Pancreas (tissue), 10 donors: ENCODE measurements at places on chromosomes 7 and 10.

- no peaks in the 10 kb centered on the region for H3K4me1 ChIP-seq
- H3K27ac ChIP-seq, result no peak overlapping the region
- no peak overlapping the region for H3K4me3 ChIP-seq
- no peak for DNase-seq
Observed at GRCh38 chr10:96025566-96025965, 17.8 kb upstream of the CCNJ start.

DNA sequence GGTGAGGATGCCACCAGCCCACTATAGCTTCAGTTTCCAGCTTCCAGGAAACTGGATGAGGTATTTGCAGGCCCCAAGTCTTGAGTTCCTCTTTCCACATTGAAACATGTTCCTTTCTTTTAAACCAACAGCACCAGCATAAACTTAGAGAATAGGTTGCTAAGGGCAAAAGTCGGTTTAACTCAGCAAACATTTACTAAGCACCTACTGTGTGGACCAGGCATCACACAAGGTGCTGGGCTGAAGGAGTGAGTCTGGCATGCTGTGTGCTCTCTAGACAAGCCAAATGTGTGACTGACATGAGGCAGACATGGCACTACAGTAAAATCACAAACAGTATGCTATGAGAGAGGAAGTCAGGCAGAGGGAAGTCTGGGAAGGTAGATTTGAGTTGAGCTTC, 11.0 kb upstream of the RASSF4 start:
- H3K36me3 ChIP-seq, result no peaks in the 10 kb centered on the region
- peak overlapping the region; percentile 44 for H3K27ac ChIP-seq
- no peak overlapping the region for H3K4me3 ChIP-seq

- H3K4me3 ChIP-seq, result peak overlapping the region; percentile 54
- H3K27me3 ChIP-seq, result no peaks in the 10 kb centered on the region
- no peaks in the 10 kb centered on the region for H3K36me3 ChIP-seq
- no peak overlapping the region for H3K27ac ChIP-seq
- no peak for DNase-seq
Observed at GRCh38 chr7:149873970-149874643, 338 bp downstream of the ATP6V0E2 start.

- H3K36me3 ChIP-seq, result no peaks in the 10 kb centered on the region
- H3K4me1 ChIP-seq, result peaks cover 6% of the 10 kb centered on the region
- no peak overlapping the region for H3K27ac ChIP-seq
- DNase-seq, result no peak
- no peaks in the 10 kb centered on the region for H3K27me3 ChIP-seq
- no peak overlapping the region for H3K4me3 ChIP-seq
Observed at GRCh38 chr10:114084215-114084614, 40.5 kb downstream of the ADRB1 start.

GRCh38 chr7:159019111-159019510, 125.6 kb downstream of the VIPR2 start:
- no peak overlapping the region for H3K4me3 ChIP-seq
- no peaks in the 10 kb centered on the region for H3K27me3 ChIP-seq
- H3K4me1 ChIP-seq, result no peaks in the 10 kb centered on the region
- no peaks in the 10 kb centered on the region for H3K36me3 ChIP-seq
- DNase-seq, result no peak

GRCh38 chr7:100077205-100077604, 4.3 kb downstream of the ZNF3 start:
- H3K27me3 ChIP-seq, result no peaks in the 10 kb centered on the region
- H3K4me3 ChIP-seq, result no peak overlapping the region
- peaks cover 51% of the 10 kb centered on the region for H3K36me3 ChIP-seq
- H3K4me1 ChIP-seq, result peaks cover 13% of the 10 kb centered on the region

GRCh38 chr7:130065500-130066152, 4.7 kb upstream of the KLHDC10 start:
- no peak overlapping the region for H3K27ac ChIP-seq
- H3K27me3 ChIP-seq, result no peaks in the 10 kb centered on the region
- H3K36me3 ChIP-seq, result no peaks in the 10 kb centered on the region
- no peaks in the 10 kb centered on the region for H3K4me1 ChIP-seq
- DNase-seq, result no peak

DNA sequence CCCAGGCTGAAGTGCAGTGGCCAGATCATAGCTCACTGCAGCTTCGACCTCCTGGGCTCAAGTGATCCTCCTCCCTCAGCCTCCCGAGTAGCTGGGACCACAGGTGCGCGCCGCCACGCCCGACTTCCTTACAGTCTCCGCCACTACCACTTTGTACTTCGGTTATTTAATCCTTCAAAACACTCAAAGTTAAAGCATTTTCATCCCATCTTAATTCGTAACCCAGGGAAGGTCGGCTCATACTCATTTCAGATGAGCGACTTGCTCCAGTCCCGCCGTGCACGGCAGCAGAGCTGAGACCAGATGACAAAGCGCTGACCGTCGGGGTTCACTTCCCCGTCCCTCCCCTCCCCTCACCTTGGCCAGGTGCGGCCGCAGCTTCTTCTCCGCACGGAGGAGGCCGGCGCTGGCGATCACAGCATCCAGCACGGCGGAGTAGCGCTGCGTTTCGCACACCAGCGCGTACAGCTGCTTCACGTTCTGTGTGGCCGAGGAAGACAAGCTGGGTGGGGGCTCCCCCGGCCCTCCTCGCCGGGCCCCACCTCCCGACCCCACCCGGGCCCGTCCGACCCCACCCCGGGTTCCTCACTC, 457 bp downstream of the NSUN5 start:
- peaks cover 13% of the 10 kb centered on the region for H3K36me3 ChIP-seq
- H3K4me3 ChIP-seq, result peak overlapping the region; percentile 77
- peaks cover 5% of the 10 kb centered on the region for H3K4me1 ChIP-seq
- peak; percentile 47 for DNase-seq
- no peaks in the 10 kb centered on the region for H3K27me3 ChIP-seq

GRCh38 chr7:95621404-95621803, 25.1 kb upstream of the PDK4 start:
- H3K36me3 ChIP-seq, result no peaks in the 10 kb centered on the region
- no peak overlapping the region for H3K4me3 ChIP-seq
- H3K27me3 ChIP-seq, result no peaks in the 10 kb centered on the region

DNA sequence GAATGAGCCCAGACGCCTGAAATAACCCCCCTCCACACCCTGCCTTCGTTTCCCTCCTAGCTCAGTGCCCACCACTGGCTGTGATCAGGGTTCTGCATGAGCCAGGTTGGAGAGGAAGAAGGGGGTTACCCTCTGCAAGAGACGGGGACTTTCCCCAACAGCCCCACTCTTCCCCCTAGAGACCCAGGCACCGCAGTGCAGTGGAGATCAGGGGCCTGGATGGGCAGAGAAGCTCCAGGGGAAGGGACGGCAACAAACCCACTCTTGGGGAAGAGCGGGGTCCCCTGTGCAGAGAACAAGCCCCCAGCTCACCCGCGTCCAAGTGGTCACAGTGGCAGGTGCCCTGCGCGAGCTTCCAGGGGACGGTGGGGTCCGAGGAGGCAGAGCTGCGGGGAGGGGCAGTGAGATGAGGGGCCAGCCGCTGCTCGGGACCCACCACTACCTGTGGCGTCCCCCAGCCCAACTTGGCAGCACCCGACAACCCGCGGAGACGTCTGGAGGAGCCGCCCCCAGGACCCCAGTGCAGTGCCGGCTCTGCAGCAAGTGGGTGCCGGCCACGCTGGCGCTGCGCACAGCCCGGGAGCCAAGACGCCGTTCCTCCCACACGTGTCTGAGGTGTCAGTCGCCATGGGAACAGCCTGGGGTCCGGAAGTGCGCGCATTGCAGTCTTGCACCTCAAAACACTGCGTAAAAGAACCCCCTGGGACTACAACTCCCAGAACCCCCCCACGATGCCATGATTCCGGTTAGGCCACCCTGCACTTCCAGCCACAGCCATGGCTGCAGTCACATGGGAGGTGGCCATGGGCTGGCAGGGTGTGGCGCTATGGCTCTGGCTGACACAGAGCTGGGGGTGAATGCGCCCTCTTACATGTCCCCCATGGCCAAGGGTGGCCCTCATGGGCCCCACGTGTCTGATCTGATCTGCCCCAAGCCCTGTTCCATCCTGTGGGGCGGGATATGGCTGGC, 45.8 kb upstream of the WIPI2 start:
- no peaks in the 10 kb centered on the region for H3K36me3 ChIP-seq
- no peaks in the 10 kb centered on the region for H3K27me3 ChIP-seq
- H3K4me1 ChIP-seq, result no peaks in the 10 kb centered on the region

GRCh38 chr10:113517165-113517900, 35.5 kb upstream of the HABP2 start:
- H3K4me3 ChIP-seq, result no peak overlapping the region
- DNase-seq, result no peak
- H3K27me3 ChIP-seq, result no peaks in the 10 kb centered on the region
- H3K36me3 ChIP-seq, result no peaks in the 10 kb centered on the region

DNA sequence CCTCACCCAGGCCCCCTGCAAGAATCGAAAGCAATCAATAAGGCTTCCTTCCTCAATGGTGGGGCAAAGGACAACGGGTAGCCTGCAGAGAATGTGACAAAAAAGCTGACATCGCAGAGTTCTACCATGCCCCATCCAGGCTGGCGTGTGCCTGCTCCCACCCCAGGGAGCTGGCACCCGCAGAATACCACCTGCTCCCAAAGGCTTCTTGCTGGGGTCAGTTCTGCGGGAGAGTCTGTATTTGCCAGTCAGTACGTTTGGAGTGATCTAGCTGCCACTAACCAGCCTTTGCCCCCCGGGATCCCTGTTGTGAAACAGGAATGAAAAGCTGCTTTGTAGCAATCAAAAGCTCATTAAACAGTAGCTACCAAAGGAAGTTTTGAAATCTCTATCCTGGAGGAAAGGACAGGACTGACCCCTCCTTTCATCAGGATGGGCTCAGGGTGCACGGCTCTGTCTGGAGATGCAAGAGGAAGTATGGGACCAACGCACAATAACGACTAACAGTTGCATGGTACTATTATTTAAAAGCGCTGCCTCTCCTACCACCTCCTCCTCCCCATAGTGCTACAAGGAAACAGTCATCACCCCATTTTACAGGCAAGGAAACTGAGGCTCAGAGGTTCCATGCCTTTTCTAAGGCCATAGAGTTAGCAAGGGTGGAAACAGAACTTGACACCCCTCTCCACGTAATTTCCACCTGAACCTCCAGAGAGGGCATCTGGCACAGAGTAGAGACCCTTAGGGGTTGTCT, 67.0 kb downstream of the FGFR2 start:
- no peak overlapping the region for H3K4me3 ChIP-seq
- H3K27ac ChIP-seq, result peak overlapping the region; percentile 47
- no peaks in the 10 kb centered on the region for H3K36me3 ChIP-seq
- no peak for DNase-seq
- H3K4me1 ChIP-seq, result no peaks in the 10 kb centered on the region

GRCh38 chr10:73828161-73828560, 16.8 kb upstream of the NDST2 start:
- H3K4me3 ChIP-seq, result no peak overlapping the region
- H3K4me1 ChIP-seq, result no peaks in the 10 kb centered on the region
- no peaks in the 10 kb centered on the region for H3K36me3 ChIP-seq

DNA sequence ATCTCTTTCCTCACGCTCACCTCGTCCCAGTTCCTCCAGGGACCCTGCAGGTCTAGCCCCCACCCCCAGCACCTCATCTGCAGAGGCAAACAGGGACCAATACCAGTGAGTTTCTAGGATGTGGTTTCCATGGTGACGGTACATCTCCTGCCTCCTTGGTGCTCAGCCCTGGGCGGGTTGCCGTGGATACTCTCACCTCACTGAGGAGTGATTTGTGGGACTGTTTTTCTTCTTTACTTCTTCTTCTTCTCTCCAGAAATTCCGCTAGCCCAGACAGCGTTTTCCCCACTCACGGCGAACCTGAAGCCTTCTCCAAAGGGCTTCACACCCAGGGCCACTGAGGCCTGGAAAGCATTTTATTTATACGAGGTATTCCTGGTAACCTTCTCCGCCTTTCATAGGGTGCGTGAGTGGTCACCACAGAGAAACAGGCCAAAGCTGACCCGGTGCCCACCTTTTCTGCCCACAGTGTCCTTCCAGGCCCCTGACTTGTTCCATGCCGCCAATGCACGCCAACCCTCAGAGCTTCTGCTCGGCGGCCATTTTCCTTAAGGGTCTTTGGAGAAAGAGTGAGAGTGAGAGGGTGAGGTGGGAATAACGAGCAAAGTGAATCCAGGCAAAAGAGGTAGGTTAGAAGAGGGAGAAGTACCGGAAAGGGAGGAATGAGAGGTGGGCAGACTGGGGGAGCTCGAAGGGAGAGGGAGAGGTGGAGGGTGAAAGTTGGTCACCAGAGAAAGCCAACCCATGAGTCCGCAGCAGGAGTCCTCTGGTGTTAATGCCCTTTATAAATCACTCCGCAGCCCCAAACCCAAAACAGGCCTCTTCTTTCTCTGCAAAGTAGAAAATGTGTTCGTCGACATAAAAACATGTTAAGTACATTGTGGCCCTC, 15.5 kb downstream of the FAM241B start:
- H3K27ac ChIP-seq, result no peak overlapping the region
- no peaks in the 10 kb centered on the region for H3K4me1 ChIP-seq
- H3K4me3 ChIP-seq, result no peak overlapping the region
- H3K27me3 ChIP-seq, result no peaks in the 10 kb centered on the region

GRCh38 chr10:98293550-98294269, 25.7 kb upstream of the LOXL4 start:
- no peak for DNase-seq
- H3K4me3 ChIP-seq, result no peak overlapping the region
- no peaks in the 10 kb centered on the region for H3K36me3 ChIP-seq
- no peak overlapping the region for H3K27ac ChIP-seq

DNA sequence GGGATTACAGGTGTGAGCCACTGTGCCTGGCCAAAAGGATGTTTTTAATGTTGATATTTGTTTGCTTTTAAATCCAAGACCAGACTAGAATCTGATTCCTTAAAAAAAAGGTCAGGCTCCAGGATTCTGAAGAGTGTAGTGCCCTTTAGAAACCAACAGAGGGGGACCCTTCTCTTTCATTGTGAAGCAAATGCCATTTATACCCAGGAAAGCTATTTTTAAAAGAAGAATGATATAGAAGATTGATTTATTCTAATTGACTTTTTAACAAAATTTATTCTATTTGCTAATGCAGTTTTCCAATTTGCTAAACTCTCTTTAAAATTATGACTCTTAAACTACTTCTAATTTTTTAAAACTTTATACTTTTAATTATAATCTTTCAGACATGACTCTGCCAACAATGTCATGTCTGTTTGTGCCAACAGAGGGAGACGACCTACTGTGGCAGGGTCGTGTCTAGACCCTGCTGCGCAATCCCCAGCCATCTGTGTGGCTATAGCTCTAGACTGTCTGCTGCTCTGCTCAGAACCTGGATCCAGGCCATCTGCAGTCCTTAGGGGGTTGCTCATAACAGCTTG, 201.0 kb upstream of the IMMP2L start:
- H3K36me3 ChIP-seq, result no peaks in the 10 kb centered on the region
- H3K4me1 ChIP-seq, result no peaks in the 10 kb centered on the region
- DNase-seq, result no peak
- H3K27me3 ChIP-seq, result no peaks in the 10 kb centered on the region

- DNase-seq, result no peak
- H3K4me3 ChIP-seq, result no peak overlapping the region
- H3K27me3 ChIP-seq, result no peaks in the 10 kb centered on the region
- no peaks in the 10 kb centered on the region for H3K4me1 ChIP-seq
Observed at GRCh38 chr10:133190225-133190624, 30.2 kb downstream of the KNDC1 start.

GRCh38 chr10:95756041-95756761, at the start of gene ENTPD1:
Gene ENTPD1 (plus strand): TSS chr10:95756163. CDS start chr10:95756240, 77 bp downstream.
- no peaks in the 10 kb centered on the region for H3K27me3 ChIP-seq
- no peaks in the 10 kb centered on the region for H3K36me3 ChIP-seq
- no peak for DNase-seq

- H3K36me3 ChIP-seq, result no peaks in the 10 kb centered on the region
- H3K27me3 ChIP-seq, result no peaks in the 10 kb centered on the region
- no peak overlapping the region for H3K4me3 ChIP-seq
- H3K27ac ChIP-seq, result no peak overlapping the region
Observed at GRCh38 chr7:41916450-41916927, 213.6 kb upstream of the INHBA start.

- no peak overlapping the region for H3K27ac ChIP-seq
- no peaks in the 10 kb centered on the region for H3K27me3 ChIP-seq
- DNase-seq, result no peak
- no peak overlapping the region for H3K4me3 ChIP-seq
Observed at GRCh38 chr10:130363051-130363450, 226.9 kb downstream of the GLRX3 start.
